Suppressor macrophage treated with lipopolysaccharide for 4 hours (primary cell): ENCODE measurements at places on chromosomes 16 and 17.
A peak's percentile ranks its signal among the peaks of the same experiment; 100 is the strongest.

- DNase-seq, result peak; percentile 78
These were observed at the start of the genes GPS1 and RFNG for GRCh38 chr17:82051776-82052637. Gene GPS1, plus strand, starts transcription at chr17:82051898. Its CDS starts 34 bp downstream, at chr17:82051932. Gene RFNG, minus strand, starts transcription at chr17:82051811. Its CDS starts 45 bp downstream, at chr17:82051766.

DNA sequence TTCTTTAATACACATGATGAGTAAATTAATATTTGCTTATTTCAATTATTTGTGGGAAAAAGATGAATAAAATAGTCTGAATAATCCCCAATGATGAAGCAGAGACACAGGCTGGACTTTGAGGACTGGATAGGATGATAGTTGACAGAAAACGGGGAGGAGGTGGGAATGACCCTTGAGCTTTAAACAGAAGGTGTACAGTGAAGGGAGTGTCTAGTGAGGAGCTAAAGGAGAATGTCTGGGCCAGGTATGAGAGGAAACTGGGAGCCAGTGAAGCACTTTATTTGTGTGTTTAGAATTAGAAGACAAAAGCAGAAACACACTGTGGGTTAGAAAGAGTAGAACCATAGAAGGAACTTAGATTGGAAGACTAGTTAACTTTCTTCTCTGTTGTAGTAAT, 230.4 kb upstream of the CA10 start:
- DNase-seq, result no peak

DNA sequence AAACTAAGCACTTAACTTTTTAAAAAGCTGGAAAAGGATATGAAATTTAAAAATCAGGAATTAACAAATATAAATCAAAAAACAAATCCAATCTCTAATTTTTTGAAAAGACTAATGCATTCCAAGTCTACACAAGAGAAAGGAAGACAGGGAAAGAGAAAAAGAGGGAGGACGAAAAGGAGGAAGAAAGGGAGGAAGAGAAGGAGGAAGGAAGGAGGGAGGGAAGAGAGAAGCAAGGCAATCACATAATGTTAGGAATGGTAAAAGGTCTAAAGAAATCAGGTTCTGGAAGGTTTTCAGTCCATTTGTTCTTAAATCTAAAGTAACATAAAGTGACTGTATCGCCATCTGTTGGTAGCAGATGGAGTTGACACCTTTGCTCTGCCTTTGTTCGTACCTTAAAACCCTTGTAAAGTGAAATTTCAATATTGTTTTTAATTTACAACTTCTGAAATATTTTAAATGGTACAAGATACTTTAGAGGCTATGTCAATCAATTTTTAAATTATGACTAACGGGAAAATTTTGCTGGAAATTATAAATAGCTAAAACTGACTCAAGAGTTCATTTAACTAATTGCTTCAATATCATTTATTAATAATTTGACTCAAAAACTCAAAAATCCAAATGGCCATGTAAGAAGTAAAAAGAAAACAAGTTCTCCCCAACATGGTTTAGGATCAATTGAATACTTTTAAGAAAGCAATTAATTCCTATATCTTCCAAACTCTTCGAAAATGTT, 20.4 kb upstream of the CDYL2 start:
- peak; percentile 82 for DNase-seq

- no peak for DNase-seq
These were observed 735.1 kb upstream of the GOT2 start for GRCh38 chr16:59469266-59469665.

DNA sequence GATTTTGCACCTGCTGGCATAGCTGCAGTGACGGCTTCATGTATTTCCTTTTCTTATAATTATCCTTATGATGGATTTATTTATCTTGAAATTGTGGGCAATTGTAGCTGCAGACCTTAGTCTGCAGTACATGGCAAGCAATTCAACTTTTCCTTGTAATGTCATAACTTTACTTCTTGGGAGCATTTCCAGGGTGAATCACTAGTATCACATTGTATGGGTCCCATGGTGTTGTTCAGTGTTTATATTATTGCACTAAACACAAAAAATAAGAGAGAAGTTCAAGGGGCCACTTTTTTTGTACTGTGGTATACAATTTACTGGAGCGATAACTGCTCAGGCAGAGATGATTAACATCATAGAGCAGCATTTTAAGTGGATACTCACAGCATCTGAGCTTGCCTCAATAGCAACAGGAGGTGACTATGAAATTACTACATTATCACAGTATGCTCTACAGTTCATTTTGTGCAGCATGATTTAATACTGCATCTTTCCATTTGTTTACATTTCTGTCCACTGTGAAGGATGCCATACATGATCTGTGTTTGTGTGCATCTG, 169.5 kb downstream of the STX8 start:
- DNase-seq, result no peak

DNA sequence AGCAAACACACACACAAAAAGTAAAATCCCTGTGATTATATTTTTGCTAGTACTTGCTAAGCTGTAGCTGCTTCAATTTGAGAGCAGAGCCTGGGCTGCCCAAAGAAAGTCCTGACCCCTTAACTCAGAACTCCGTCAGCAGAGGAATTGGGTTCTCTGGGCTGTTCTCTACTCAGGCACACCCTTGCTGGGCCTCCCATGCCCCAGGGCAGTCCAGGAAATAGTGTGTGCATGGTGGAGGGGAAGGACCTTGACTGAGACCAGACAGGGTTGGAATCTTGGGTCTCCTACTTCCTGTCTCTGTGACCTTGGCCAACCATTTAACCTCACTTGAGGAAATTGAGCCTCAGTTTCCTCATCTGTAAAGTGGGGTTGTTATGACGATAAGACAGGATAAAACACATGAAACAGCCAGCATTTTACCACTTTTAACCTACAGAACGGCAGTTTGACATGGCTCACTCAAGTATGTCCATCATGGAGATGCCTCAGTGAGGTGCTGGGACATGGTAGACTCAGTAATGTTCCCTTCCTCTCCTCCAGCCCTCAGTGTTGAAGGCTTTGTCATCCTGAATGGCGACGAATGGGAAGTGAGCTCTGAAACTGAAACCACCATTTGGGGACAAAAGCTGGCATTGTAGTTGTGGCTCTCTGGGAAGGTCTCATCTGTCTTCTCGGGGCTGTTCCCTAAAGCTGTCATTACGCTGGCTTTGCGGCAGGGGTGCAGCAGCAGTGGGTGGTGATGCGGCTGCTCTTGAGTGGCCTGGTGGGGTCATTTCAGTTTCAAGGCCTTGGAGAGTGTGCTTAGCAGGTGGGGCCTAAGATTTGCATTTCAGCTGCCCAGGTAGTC, 74.9 kb downstream of the CMIP start:
- peak; percentile 90 for DNase-seq

- peak; percentile 94 for DNase-seq
These were observed at the start of gene PLCG2 for GRCh38 chr16:81778861-81779535. Gene PLCG2, plus strand, starts transcription at chr16:81779291. Its CDS starts 6,699 bp downstream, at chr16:81785990.

DNA sequence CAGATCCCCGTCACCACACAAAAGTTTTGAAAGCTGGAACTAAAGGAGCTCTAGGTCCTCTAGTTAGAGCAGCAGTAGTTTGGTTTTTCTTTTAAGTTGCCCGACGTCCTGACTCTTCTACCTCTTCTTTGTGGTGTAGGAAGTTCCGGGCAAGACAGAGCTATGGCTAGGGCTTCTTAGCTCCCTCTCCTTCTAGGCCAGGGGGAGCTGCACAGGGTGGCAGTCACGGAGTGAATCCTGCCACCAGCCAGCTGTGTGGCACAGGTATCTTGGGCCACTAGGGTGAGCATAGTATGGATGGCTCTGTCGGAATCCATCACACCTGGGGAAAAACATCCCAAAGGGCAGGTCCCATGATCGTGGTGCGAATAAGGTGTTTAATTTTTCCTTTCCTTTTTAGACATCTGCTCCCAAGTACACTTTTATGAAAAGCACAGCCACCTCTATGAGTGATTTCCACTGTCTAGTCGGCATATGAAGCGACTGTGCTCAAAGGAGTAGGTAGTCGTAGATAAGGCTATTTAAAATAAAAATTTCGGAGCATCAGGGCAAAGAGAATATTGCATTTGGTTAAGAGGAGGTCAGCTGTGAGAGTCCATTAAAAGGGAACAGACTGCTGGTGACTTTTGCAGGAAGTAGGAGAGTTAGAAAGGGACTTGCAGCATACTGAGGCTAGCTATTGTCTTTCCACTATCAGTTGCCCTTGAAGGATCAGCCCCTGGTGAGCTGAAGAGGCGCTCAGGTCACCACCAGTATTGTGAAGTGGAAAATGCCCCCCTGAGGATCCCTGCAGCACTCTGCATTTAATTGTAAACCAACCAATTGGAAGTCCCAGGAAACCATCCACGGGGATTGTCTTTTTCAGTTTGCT, 2.1 kb downstream of the PRKCA start:
- peak; percentile 22 for DNase-seq

DNA sequence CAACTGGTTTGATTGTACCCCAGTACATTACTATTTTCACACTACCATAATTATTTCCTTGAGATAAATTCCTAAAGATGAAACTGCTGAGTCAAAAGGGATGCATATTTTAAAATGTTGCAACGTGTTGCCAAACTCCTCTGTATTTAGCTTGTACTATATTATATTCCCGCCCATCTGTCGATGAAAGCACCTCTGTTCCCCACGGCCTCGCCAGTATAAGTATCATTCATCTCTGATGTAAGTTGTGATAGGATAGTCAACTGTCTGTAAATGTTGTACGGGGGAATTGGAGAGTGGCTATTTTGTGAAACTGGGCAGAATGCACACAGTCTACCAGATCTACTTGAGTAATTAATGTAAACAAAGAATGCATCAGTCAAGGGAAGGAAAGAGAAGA, 47.7 kb upstream of the TNRC6A start:
- no peak for DNase-seq

GRCh38 chr16:56057151-56057550, 134.1 kb upstream of the GNAO1 start:
- DNase-seq, result no peak

DNA sequence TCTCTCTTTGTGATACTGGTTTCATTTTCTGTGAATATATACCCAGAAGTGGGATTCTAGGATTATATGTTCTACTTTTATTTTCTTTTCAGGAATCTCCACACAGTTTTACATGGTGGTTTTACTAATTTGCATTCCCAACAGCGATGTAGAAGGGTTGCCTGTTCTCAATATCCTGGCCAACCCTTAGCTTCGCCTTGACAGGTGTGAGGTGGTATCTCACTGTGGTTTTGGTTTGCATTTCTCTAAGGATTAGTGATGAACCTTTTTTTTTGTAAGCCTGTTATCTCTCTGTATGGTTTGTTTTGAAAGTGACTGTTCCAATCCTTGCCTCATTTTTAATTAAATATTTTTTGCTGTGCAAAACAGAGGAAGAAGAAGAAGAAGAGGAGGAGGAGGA, 937.7 kb downstream of the CDH8 start:
- DNase-seq, result no peak

DNA sequence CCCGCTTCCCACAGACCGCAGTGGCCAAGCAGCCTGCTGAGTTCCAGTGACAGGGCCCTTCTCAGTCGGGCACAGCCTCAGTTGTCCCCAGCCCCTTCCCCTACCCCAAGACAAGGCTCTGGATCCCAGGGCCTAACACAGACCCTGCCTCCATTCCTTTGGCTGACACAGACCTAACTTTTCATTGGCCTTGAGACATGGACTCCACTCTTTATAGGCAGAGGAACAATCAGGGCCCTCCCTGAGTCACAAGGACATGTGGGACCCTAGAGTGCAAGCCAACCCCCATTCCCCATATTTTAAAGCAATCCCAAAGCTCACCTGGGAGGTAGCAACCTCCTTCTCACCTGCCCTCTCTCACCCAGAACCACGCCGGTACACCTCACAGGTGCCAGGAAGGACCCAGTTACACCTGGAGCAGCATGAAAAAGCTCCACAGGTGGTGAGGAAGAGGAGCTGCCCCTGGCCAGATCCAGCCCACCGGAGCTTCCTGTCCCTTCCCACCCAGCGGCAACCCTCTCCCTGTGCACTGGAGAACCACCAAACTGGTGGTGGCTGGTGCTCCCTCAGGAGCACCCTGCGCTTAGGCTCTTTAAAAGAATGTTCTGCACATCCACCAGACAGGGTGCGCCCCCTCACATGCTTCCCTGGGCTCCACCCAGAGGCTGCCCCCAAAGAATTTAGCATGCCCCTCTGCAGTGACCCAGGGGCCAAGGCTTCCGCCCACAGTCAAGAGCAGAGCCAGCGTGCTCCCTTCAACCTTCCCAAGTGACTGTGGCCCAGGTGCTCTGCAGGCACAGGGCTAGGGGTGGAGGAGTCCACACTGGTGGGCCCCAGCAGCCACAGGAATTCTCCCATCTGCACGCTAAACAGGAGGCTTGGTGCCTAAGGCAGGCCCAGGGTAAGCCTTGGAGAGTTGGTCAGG, 3.4 kb downstream of the MNT start:
- no peak for DNase-seq

DNA sequence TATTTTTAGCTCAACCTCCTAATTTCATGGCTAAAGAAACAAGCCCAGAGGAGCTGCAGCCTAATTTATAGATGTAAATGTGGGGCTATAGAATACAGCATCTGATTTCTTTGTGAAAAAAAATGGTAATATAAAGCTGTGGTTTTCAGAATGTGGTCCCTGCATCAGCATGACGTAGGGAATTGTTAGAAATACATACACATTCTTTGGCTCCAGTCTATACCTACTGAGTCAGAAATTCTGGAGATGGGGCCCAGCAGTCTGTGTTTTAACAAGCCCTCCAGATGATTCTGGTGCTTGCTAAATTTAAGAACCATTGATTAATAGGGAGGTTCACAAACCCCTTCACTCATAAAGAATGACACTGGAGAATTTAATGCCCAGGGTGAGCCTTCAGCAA, 18.1 kb upstream of the MYH8 start:
- no peak for DNase-seq

GRCh38 chr16:64459821-64460220, 662.0 kb downstream of the CDH11 start:
- DNase-seq, result no peak

GRCh38 chr17:74226252-74226651, 12.9 kb downstream of the TTYH2 start:
- DNase-seq, result peak; percentile 52

DNA sequence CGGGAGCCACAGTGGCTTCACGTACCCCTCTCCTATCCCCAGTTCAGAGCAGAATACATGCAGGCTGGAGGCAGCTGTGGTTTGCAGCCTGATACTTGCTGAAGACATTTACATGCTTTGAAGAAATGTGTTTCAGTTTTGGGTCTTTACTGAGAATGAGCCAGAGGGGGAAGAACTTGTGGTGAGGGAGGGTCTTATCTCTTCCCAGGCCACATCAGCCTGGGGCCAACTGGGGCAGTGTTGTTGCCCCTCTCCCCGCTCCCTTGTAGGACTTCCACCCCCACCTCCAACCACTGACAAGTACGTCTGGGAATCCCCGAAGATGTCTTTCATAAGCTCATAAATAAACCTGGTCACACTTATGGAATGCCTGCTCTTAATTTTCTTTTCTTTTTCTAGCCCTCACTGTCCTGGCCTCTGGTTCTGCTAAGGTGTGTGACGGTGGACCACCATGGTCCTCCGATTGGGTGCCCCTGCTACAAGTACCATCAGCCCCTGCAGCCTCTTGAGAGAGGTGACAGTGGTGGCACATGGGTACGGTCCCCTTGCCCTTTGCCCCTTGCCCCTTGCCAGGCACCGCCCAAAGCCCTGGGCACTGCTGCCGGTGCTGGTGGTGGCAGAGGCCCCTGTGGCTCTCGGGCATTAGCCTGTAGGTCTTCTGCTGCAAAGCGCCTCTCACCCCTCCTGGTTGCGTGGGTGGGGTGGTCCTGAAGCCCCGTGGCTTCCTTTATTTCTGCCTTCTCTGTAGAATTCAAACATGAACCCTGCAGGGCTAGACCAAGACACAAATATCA, 144.8 kb upstream of the RPH3AL start:
- DNase-seq, result no peak

- DNase-seq, result peak; percentile 30
These were observed 21.8 kb downstream of the ACSM1 start for GRCh38 chr16:20675488-20676267.

- DNase-seq, result no peak
These were observed 24.5 kb downstream of the TBX2 start for GRCh38 chr17:61423967-61424649.
